ENCODE measurements at places on chromosomes 11 and 22.

DNA sequence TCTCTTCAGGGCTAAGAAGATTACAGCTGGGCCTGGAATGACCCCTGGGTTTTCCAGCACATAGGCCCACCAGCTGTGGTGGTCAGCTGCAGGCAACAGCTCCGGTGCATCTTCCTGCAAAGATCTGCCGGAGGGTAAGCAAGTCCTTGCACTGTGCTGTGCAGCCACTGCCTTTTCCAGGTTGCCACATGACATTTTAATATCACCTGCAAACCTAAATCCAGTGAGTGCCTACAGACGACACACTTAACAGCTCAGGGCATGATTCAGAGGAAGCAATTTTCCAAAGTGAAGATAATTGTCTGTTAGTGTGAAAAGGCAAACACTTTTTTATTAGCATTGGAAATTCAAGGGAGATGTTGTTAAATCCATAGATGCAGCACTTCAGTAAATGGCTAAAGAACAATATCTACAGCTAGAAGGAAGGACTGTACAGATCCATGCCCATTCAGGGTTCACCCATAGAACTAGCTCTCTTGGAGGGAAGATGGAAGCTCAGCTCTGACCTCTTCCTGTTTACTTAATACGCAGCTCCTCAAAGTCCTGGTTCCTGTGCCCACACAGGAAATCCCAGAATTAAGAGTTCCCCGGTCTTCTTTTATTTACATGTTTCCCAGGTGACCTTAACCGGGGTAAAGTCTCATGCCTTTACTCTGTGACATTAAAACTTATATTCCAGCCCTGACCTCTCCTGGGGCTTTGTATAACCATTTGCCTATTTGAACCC is 13.3 kb upstream of the NRIP3 start:
- no peak for DNase-seq

- no peak for DNase-seq
These were observed 49.6 kb upstream of the SLC35C1 start for GRCh38 chr11:45755281-45755859.

- DNase-seq: no peak
These were observed 63.8 kb upstream of the APOA1 start for GRCh38 chr11:116901211-116901610.

- no peak for DNase-seq
These were observed 46.2 kb upstream of the SMCO4 start for GRCh38 chr11:93589347-93589746.

- DNase-seq: no peak
These were observed 125.3 kb downstream of the MORC2 start for GRCh38 chr22:30843245-30843644.

DNA sequence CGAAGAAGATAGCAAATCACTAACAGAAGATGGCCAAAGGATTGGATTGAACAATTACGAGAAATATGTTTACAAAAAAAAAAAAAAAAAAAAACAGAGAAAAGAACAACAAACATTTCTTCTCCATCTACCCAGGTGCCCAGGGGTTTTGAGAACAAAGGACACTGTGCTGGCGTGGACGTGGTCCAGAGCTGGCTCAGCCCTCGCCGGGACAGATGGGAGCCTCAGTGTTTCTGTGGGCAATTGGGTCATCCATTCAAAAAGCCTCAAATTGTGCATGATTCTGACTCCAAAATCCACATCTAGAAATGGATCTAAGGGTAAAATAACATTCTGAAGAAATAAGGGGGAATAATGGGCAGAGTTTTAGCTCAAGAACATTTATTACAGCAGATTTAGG is 63.1 kb downstream of the DHCR7 start:
- no peak for DNase-seq

DNA sequence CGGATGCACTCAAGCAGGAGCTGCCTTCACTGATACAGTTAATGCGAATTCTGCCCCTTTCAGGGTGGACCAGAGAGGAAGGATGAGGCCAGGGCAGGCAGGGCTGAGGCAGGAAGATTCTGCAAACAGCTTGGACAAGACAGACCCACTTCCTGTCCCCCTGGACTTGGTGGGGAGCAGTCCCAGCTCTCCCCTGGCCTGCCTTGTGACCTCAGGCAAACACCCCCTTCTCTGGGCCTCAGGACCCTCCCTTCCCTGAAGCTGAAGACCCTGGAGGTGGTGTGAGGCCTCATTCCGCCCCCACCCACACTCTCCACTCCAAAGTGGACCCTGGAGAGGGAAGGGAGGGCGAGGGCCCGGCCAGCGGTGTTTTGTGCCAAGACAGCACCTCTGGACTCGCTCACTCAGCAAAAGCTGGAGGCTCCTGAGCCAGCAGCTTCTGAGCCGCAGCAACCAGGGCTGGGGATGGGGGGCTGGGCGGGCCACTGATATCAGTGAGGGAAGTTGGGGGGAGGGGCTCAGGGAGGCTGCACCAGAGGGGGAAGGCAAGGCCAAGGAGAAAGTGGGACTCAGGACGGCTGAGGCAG is 8.5 kb downstream of the RAB3IL1 start:
- DNase-seq: no peak

- no peak for DNase-seq
These were observed 30.0 kb downstream of the NNMT start for GRCh38 chr11:114326151-114326550.

DNA sequence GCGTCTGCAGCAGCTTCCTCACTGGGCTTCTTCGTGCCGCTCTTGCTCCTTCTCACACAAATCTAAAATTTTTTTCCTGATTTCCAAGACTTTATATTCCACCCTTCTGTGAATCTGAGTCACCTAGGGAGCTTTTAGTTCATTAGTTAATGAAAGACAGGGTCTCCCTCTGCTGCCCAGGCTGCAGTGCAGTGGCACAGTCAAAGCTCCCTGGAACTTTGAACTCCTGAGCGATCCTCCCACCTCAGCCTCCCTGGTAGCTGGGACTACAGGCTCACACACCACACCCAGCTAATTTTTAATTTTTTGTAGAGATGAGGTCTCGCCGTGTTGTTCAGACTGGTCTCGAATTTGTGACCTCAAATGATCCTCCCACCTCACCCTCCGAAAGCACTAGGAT is 116.9 kb downstream of the ATXN10 start:
- peak; percentile 38 for DNase-seq

DNA sequence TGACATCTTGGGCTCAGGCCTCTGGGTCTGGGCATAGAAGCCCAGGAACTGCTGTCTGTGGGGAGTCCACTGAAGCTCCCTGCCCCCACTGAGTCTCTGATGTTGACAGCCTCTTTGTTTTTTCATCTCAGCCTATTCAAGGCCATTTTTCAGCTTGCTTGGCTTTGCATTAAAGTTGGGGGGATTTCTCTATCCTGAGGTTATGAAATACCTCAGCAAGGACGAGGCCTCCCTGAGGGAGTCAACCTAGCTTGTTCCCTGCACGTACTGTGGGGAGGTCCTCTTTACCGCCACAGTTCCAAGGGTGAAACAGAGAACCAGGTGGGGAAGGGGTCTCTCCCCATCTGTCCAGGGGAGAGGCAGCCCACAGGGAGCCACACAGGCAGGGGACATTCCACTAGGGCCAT is 8.4 kb downstream of the KCNQ1OT1 start:
- DNase-seq: no peak

GRCh38 chr11:72955466-72955865 is 141.3 kb downstream of the ATG16L2 start:
- no peak for DNase-seq
